ENCODE measurements at places on chromosomes 5 and 9. TPM values are rescaled to one million over a fixed set of nuclear protein-coding genes. Genes with fewer than 3 reads are reported as not detected.

The SOHLH1 gene
- total RNA-seq = not detected

DNA sequence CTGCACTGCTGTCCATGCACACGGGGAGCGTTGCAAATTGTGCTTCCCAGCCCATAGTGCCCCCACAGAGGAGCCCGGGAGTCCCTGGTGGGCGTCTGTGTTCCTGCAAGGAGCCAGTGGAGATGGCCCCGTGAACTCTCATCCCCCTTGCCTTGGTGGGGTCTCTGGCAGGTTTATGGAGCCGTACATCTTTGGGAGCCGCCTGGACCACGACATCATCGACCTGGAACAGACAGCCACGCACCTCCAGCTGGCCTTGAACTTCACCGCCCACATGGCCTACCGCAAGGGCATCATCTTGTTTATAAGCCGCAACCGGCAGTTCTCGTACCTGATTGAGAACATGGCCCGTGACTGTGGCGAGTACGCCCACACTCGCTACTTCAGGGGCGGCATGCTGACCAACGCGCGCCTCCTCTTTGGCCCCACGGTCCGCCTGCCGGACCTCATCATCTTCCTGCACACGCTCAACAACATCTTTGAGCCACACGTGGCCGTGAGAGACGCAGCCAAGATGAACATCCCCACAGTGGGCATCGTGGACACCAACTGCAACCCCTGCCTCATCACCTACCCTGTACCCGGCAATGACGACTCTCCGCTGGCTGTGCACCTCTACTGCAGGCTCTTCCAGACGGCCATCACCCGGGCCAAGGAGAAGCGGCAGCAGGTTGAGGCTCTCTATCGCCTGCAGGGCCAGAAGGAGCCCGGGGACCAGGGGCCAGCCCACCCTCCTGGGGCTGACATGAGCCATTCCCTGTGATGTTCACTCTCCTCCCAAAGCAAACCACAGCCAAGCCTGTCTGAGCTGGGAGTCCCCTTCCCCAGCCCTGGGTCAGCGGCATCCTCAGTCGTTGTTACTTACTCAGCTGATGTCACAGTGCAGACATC is 3.1 kb downstream of the MRPS2 start:
- no peak for DNase-seq

- DNase-seq = no peak
These were observed 69.5 kb downstream of the GRIA1 start for GRCh38 chr5:153559926-153560325.

DNA sequence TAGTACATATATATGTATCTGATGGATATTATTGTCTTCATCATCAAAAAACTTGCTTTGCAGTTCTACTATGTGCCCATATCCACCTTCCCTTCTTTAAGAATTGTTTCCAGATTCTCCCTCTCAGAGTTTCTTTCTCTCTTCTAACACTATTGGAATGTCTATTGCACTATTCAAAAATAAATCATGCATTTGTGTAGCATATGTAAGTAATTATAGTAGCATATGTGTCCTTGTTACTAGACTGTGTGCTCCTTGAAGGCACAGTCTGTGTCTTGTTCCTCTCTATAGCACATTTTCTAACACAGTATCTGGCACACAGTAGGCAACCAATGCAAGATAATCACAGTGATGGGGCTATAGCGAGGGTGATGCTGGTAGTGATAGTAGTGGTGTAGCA is 43.4 kb upstream of the TRIM32 start:
- no peak for DNase-seq

The NRARP gene
- total RNA-seq = 116 TPM

GRCh38 chr5:172303572-172304335 is 20.2 kb upstream of the UBTD2 start:
- DNase-seq = peak; percentile 68

- DNase-seq = no peak
These were observed 118.0 kb upstream of the ICE1 start for GRCh38 chr5:5304361-5305020.

The RORB gene
- not detected for total RNA-seq

GRCh38 chr5:53613061-53613460 is 52.6 kb downstream of the NDUFS4 start:
- DNase-seq = no peak

GRCh38 chr5:57366744-57367143 is 115.9 kb downstream of the ACTBL2 start:
- peak; percentile 58 for DNase-seq

GRCh38 chr5:10854506-10855277 is 93.7 kb upstream of the DAP start:
- DNase-seq = no peak

DNA sequence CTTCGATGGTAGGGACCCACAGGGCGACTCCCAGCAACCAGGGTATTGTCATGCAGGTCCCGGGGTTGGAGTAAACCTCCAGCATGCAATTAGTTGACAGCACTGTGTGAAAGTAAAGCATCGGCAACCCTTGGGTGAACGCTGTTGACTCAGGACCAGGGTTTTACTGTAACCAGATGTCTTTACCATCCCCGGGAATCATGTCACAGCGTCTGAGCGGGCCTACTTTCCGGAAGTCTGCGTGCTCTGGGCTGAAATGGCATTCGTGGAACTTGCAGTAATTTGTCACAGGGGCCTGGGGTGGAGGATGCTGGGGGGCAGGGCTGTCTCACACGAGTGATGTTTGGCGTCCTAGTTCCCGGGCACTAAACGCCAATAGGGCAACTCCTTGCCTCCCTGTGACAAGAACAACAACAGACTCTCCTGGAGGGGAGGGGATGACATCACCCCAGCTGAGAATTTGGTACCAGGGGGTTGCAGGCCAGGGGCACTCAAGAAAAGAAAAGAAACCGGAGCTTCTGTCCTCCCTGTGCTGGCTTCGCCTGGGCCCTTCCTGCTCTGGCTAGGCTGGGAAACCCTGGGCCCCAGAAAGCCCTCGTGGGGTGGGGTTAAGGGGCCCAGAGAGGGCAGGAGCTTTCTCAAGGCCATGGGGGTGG is 10.1 kb upstream of the UBAC1 start:
- no peak for DNase-seq

The PCDHA3 gene
- total RNA-seq = not detected

DNA sequence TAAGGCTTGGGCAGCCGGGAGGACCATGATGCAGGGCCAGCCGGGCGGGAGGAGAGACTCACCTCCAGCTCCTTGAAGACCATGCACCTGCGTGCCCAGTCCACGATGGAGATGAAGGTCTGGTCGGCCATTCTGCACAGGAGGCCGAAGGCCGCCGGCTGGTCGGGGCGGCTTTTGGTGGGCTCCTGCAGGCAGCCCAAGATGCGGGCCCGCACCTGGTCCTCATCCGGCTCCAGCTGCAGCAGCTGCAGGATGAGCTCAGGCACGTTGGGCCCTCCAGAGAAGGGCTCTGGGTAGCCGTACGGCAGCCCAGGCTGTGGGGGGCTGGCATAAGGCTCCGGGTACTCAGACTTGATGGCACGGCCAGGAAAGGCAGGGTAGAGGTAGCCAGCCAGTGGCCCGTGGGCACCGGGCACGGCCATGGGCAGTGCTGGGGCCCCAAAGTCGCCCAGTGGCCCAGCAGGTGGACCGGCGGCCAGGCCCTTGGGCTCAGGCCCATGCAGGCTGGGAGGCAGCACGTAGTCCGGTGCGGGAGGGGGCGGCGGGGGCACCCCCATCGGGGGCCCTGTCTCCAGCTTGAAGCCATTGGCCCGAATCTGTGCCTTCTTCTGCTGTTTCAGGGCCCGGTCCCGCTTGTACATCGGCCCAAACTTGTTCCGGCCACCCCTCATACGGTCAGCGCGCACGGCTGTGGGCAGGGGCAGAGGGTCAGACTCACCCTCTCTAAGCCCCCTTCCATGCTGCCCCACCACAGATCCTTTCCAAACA is 7.0 kb downstream of the NR5A1 start:
- DNase-seq = no peak

The SLC36A2 gene
- not detected for total RNA-seq
